ENCODE measurements at places on chromosomes 7 and 10. TPM values are rescaled to one million over a fixed set of nuclear protein-coding genes. Genes with fewer than 3 reads are reported as not detected.

DNA sequence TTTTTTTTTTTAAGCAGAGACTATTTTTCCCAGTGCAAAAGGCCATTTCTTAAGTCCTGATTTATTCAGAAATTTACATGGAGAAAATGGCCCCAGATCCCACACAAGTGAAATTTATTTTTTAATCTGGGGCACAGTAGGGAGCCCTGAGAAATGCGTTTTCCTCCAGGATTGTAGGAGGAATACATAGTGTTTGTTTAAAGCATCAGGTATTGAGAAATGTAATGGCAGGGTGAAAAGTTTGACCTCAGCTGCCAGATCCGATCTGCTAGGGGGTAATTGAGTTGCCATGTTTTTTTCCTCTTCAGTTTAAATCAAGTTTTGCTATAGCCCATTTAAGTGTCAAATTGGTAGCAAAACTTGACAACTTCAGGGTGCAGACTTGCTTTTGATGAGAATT lies 110.0 kb downstream of the LRMDA start:
- no peaks in the 10 kb centered on the region for H3K27me3 ChIP-seq
- no peaks in the 10 kb centered on the region for H3K36me3 ChIP-seq
- no peak for DNase-seq
- H3K4me1 ChIP-seq: peaks cover 3% of the 10 kb centered on the region

- H3K4me3 ChIP-seq: no peak overlapping the region
- DNase-seq: peak; percentile 14
- H3K27me3 ChIP-seq: no peaks in the 10 kb centered on the region
- H3K27ac ChIP-seq: no peak overlapping the region
These were observed 191.3 kb downstream of the FGFR2 start for GRCh38 chr10:121406823-121407545.

DNA sequence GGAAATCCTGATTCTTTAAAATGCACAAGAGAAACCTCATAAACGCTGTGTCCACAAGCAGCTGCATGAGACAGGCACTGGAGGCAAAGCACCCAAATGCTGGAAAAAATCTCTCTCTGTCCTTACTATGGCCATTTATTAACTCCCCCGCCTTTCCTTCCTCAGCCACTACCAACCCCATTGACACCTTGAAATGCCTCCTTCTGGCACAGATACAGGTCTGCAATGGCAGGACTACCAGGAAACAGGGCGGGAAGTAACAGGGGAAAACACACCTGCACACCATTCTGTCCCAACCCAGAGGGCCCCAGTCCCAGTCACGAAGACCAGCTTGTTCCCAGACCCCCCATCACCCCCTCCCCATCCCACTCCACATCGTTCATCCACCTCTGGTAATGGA lies 224.3 kb downstream of the PARD3 start:
- no peaks in the 10 kb centered on the region for H3K27me3 ChIP-seq
- H3K4me1 ChIP-seq: no peaks in the 10 kb centered on the region
- no peaks in the 10 kb centered on the region for H3K36me3 ChIP-seq

DNA sequence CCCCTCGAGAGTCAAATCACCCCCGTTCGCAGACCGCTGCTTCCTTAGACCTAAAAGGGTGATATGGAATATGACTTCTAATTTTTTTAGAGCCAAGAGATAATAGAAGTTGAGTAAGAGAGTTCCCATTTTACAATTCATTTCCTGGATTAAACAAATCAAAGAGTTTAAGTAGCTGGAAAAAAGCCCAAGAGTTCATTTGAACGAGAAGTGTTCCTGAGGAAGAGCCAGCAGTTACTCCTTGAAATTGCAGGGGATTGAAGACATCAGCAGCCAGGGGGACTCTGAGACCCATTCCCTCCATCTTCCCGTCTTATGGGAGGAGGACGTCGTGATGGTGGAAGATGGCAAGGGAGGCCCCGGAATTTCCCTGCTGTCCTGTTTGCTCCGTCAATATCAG lies 277.0 kb downstream of the WDR11 start:
- H3K36me3 ChIP-seq: no peaks in the 10 kb centered on the region
- H3K4me3 ChIP-seq: no peak overlapping the region
- no peaks in the 10 kb centered on the region for H3K4me1 ChIP-seq
- no peak for DNase-seq
- no peaks in the 10 kb centered on the region for H3K27me3 ChIP-seq

DNA sequence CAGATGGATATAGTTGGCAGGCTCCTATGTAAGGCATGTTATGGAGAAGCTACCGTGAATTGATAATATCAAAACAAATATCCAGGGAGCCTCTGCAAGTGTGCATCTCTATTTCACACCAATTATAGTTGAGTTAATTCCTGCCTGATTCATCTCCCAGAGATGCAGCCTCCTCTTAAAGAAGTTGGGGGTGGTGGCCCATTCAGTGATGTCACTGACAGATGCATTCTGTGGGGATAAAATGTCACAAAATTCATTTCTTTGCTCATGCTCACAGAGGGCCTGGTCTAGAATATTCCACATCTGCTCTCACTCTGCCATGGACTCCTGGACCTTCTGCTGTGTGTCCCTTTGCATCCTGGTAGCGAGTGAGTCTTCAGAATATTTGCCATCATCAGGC lies 189.1 kb upstream of the PRSS1 start:
- DNase-seq: no peak
- H3K4me3 ChIP-seq: no peak overlapping the region
- no peaks in the 10 kb centered on the region for H3K36me3 ChIP-seq
- no peaks in the 10 kb centered on the region for H3K27me3 ChIP-seq
- no peak overlapping the region for H3K27ac ChIP-seq

The RELN gene
- 0.98 TPM for total RNA-seq

All from astrocyte (in vitro differentiated cells and primary cell).